ENCODE measurements at places on chromosomes 13 and 19.
A peak's percentile ranks its signal among the peaks of the same experiment; 100 is the strongest.

GRCh38 chr13:44542361-44542760, 33.8 kb downstream of the TSC22D1 start:
- no peak for DNase-seq

DNA sequence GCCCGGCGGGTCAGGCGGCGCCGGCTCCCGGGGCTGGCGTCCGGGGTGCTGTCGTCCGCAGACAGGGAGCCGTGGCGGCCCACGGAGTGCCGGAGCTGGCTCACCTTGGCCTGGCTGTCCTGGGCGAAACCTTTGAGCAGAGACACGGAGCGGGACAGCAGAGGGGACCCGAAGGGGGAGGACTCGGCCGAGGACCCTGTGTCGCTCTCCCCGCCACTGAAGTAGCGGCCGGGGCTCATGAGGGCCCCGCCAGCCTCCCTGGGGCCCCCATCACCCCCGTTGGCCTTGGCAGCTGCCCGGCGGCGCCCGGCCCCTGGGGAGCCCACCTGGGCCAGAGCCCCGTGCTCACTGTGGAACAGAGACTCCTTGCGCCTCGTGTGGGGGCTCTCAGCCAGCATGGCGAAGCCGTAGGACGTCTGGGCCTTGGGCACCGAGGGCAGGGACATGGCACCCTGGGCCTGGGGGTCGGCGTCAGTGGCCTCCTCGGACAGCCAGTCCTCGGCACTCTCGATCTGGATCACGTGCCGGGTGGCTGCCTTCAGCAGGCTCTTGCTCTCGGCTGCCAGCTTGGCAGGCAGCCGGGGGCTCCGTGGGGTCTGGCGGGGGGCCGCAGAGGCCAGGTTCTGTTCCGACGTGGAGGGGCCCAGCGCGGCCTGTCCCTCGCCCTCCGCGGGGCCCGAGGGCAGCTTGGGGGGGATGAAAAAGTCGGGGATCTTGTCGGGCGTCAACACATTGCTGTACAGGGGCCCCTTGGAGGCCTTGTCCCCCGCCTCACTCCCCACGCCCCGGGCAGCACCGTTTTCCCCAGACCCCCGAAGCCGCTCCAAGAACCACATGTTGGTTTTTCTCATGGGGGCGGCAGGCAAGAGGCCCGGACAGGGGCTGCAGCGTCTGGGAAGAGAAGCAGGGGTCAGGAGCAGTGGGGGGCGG, 1.2 kb downstream of the C2CD4C start:
- DNase-seq, result no peak

DNA sequence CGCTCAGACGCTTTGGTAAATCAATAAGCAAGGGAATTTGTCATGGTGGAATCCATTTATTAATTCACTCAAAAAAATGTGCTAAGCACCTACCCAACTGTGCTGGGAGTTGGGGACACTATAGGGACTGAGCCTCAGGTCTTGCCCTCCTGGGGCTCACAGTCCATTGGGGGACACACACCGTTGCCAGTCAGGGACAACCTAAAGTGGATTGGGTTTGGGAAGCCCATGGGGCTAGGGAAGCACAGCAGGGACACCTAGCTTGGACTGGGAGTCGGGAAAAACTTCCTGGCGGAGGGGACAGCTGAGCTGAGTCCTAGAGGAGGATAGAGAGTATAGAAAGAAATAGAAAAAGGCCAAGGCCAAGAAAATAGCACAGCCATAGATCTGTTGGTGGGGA, 8.5 kb downstream of the FOSB start:
- DNase-seq, result no peak

DNA sequence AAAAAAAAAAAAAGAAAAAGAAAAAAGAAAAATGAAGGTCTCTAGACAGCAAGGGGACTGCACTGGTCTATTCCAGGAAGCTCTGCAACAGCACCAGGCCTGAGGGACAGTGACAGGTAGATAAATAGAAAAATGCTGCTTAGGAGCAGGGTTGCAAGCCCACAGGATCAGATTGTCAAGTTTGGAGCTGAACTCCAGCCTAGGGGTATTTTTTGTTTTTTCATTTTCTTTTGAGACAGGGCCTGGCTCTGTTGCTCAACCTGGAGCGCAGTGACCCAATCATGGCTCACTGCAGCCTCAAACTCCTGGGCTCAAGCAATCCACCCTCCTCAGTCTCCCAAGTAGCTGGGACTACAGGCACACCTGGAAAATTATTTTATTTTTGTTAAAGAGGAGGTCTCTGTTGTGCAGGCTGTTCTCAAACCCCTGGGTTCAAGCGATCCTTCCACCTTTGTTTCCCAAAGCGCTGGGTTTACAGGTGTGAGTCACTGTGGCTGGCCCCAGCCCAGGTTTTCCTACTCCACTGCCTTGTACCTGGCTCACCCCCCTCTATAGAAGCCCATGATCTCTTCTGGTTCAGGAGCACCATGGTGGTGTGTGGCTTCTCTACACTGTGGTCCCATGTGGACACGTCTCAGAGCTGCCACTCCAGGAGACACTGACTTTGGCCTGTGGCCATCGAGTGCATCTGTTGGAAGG, 23.9 kb downstream of the POP4 start:
- DNase-seq, result no peak

DNA sequence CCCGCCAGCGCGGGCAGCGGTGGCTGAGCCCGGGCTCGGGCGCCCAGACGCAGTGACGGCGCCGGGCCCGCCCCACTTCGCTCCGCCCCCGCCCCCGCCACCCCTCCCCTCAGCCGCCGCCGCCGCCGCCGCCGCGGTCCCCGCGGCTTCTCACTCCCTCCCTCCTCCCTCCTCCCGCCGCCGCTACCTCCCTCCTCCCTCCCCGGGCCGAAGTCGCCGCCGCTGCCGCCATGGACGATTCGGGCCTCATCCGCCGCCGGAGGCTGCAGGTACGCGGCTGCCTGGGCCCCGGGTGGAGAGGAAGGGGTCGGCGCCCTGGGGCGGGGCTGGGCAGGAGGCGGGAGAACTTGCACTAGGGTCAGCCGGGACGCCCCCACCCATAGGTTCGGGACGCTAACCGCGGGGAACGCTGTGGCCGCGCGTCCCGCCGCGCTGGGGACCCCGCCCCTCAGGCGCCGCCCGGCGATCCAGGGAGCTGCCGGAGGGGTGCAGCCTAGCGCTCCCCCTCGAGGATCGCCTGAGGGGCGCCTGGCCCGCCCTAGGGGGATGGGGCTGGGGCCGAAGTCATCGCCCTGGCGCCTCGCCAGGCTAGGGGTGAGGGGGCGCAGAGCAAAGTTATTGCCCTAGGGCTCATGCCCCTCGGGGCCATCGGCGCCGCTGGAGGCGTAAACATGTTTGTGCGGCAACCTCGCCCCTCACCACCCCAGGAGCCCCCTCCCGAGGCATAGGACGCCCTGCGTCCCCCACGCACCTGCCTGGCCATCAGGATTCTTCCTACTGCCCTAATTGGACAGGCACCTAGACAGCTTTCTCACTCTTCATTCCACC, 427 bp downstream of the RTBDN start:
- peak; percentile 18 for DNase-seq

GRCh38 chr13:104483631-104484030, 1417.4 kb upstream of the SLC10A2 start:
- no peak for DNase-seq

- no peak for DNase-seq
Observed at GRCh38 chr13:78197231-78197630, 278.6 kb upstream of the EDNRB start.

GRCh38 chr13:31920727-31921100, 110.9 kb upstream of the FRY start:
- DNase-seq, result no peak

GRCh38 chr13:67150608-67151007, 79.5 kb downstream of the PCDH9 start:
- DNase-seq, result no peak

DNA sequence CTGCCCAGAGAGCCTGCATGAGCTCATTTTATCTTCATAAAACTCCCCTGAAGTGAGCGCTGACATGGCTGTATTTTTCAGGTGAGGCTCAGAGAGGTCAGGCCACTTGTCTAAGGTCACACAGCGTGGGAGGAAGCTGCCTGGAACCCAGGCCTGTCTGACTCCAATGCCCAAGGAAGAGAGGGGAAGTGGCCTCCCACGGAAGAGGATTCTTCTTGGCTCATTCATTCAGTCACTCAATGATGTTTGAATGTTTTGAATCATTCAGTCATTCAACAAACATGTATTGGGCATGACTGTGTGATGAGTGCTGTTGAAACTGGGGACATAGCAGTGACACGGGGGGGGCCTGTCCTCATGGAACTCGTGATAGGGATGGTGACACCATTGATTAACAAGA, 12.0 kb downstream of the ACTL9 start:
- DNase-seq, result no peak

GRCh38 chr13:48723168-48723567, 69.4 kb downstream of the CYSLTR2 start:
- no peak for DNase-seq

- DNase-seq, result no peak
Observed at GRCh38 chr13:45705918-45706317, 3.8 kb downstream of the CBY2 start.

DNA sequence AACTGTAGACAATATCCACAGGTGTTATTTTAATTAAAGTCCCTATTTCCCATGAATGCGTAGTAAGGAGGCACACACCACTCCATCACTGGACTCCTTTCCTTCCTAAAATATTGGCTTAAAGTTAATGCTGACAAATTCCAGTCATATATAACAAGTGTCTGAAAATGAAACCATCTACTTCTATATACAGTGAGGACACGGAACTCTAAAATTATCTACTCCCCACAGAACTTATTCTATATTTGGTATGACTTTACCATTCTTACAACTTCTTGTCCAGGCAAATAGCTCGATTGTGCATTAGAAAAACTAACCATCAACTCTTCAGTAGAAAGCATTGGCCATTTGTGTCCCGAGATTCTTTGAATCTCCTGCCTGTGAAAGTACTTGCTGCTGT, 1560.2 kb downstream of the EFNB2 start:
- no peak for DNase-seq

DNA sequence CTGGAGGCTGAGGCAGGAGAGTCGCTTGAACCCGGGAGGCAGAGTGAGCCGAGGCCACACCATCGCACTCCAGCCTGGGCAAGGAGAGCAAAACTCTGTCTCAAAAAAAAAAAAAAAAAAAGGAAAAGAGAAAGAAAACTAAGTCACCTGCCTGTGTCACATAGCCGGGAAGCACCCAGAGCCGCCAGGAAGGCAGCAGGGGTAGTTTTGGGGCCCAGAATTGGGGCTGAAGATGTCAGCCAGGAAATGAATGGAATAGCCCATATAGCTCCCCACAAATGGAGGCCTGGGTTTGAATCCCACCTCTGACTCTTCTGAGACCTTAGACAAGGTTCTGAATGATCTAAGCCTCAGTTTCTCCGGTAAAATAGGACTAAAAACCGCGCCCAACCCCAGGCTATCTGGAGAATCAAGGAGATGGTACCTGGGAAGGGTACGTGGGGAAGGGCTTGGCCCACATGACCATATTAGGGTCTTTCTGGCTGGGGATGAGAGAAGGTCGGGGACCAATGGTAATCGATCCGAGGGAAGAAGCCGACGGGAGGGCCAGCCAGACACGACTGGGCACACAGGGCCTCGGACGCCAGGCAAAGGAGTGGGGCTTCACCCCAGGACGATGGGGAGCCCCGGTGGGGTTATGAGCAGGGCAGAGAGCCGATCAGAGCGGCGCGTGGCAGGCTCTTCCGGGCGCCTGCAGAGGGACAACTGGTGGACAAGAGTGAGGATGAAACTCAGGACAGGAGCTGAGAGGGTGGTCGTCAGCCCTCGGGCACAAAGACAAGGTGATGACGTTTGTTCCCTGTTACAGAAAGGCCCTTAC, 14.4 kb downstream of the CCDC124 start:
- DNase-seq, result no peak

DNA sequence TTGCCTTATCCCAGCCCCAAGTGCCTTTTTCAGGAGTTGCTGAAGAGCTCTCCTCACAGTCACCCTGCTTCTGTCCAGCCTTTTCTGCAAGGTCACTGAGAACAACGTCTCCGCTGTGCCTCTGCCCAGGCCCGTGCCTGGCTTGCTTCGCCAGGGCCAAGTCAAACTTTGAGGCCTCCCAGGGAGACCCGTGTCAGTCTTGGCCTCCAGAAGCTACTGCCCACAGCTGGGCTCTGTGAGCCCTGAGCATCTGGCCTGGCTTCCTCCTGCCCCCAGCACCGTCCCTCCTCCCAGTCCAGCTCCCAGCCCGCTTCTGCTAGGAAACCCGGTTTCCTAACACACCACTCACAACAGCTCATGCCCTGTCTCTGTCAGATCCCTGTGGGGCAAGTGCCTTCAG, 165.9 kb downstream of the TEX29 start:
- no peak for DNase-seq

DNA sequence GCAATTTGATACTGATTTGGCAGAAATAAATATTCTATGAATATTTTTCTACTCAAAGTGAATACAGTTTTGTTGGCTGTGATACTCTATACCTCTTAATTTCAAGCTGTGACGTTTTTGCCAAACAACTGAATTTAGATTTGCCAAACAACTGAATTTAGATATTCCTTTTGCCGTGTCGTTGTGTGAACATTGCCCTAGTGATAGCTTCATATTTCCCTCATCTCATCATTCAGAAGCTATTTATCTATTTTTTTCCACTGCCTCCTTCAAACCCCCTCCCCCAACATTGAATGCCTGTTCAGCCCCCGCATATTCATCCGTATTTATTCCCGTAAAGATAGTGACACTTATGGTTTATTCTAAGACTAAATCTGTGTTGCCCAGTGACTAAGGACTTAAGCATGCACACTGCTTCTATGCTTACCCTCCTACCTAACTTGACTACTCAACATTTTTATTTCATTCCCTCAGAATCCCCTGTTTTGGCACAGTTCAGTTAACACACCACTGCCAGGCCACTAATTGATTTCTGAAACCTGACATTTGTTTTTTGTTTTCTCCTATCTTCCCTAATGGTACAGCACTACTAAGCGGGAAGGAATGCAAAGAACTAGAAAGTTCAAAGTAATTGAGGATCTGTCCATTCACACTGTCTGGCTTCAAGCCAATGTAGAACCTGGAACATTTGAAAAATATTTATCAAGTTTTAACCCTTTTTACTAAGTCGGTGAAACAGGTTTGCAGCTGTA, 2.8 kb upstream of the KLF5 start:
- DNase-seq, result no peak

- DNase-seq, result no peak
Observed at GRCh38 chr19:58516964-58517833, 2.4 kb downstream of the ZBTB45 start.

DNA sequence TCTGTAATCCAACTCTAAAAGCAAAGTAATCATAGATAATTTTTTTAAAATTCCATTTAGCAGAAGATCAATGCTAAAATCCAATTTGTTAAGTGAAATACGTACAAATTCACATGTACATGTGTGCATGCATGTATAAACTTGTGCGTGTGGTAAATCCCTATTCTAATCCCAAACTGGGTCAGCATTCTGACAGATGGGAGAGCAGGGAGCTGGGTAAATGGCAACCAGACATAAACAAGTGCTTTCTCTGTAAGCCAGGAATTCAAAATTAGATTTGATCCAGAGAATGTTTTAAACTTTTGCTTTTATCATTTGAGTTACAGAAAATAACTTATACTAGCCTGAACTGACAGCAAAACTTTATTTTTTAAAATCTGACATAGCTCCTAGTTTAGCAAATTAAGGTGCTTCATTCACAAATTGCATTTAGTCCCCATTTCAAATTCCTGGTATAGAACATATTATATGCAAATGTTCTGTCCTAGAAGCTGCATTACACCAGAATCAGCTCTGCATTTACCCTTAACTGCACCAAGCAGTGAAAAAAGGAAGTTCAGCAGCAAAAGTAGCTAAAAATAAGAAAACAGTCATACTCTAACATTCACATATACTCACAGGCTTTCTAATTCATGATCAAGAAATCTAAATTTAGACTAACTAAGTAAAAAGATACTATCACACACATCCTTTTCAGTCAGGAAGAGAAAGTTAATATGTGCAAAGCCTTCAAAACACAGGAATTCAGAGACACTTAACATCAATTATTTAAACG, 32.6 kb downstream of the UBL3 start:
- DNase-seq, result no peak

- DNase-seq, result no peak
Observed at GRCh38 chr13:50158385-50159165, 143.3 kb downstream of the KCNRG start.
